K562 (cell line): ENCODE measurements at places on chromosomes 7 and 10. TPM values are rescaled to one million over a fixed set of nuclear protein-coding genes. Genes with fewer than 3 reads are reported as not detected.

Gene EPHA1
- polyA plus RNA-seq: 0.05 and 0.57 TPM in 2 replicates

DNA sequence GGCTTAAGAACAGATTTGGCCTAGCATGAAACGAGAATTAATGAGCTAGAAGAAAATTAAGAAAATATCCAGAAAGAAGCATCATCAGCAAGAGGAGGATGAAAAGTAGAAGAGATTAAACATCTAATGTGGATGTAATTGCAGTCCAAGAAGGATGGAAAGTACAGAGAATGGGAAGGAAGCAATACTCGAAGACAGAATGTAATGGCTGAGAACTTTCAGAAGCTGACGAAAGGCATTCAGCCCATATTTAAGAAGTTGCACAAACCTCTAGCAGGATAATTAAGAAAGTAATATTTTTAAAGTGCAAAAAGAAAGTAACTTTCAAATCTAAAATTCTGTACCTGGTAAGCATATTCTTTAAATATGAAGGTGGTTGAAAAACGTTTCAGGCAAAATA is 60.7 kb downstream of the TRIM24 start:
- H3K4me1 ChIP-seq: no peaks in the 10 kb centered on the region
- peaks cover 89% of the 10 kb centered on the region for H3K36me3 ChIP-seq
- H3K27ac ChIP-seq: no peak overlapping the region
- DNase-seq: no peak
- no peak overlapping the region for H3K4me3 ChIP-seq
- no peaks in the 10 kb centered on the region for H3K27me3 ChIP-seq

Gene POM121L12
- polyA plus RNA-seq: not detected in 2 replicates

DNA sequence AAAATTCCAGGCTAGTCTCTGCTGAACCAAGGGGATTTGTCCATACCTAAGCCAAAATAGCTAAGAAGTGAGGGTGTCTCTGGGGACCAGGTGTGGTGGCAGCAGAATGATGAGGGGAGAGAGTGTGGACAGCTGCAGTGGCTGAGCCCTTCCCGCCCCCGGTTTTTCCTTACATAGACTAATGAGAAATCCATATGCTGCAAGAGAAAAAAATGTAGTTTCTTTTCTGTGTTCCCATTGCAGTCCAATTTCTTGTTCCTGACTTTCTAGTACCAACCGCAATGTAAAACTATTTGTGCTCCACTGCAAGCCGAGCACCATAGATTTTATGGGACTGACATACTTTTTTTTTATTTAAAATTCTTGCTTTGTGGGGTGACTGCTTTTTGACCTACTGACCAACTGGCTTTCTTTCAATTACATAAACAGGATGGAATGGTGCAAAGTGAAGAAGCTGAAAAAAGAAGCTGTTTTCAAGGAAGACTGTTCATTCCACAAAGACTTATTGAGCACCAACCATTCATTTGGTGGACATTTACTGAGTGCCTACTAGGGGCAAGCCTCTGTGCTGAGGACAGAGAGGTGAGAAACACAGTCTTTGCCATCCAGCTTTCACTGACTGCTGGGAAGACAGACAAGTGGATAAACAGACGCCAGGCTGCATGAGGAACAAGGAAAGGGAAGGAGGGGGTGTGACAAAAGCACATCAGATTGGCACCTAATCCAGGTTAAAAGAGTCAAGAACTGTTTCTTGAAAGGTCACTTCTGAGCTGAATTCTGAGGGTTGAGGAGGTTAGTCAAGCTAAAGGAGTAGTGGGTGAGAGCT is 9.8 kb downstream of the CEP41 start:
- H3K36me3 ChIP-seq: no peaks in the 10 kb centered on the region
- H3K27me3 ChIP-seq: peaks cover 11% of the 10 kb centered on the region; the same call in 2 of the 3 replicates
- DNase-seq: no peak
- H3K27ac ChIP-seq: no peak overlapping the region
- no peaks in the 10 kb centered on the region for H3K4me1 ChIP-seq

DNA sequence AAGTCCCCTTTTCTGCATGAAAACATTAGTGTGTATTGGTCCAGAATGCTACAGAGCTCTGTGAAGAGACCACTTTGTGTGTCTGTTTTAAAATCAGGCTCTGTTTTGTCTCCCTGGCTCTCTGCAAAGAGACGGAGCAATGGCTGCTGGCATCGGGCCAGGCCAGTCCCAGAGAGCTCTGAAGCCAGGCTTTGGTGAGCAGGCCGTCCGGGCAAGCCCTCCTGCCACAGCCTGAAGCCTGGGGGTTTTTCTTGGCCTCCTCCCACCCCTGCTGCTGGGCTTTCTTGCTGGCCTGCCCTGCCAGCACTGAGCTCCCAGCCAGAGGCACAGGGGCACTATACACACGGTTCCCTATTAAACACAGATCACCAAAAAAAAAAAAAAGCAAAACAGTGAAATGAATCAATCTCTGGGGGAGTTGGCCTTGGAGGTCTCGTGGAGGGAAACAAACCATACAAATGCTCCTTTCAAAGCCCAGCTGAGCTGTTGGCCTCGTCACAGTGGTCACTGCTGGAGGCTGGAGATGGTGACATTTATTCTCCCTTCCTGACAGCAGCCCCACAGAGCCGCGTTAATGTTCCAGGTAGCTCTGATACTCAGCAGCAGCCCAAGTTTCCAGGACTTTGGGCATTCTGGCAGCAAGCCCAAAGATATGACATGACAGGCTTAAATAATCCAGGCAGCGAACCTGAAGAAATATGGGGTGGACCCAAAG is 237.2 kb downstream of the TCF7L2 start:
- H3K4me3 ChIP-seq: no peak overlapping the region
- no peak overlapping the region for H3K27ac ChIP-seq
- H3K27me3 ChIP-seq: no peaks in the 10 kb centered on the region; the same call in 2 of the 3 replicates
- no peaks in the 10 kb centered on the region for H3K36me3 ChIP-seq
- no peak for DNase-seq
- no peaks in the 10 kb centered on the region for H3K4me1 ChIP-seq
